ENCODE measurements at places on chromosomes 3 and 15. TPM values are rescaled to one million over a fixed set of nuclear protein-coding genes. Genes with fewer than 3 reads are reported as not detected.

FOXB1 gene
- 0.19 TPM for polyA plus RNA-seq

IL5RA gene
- polyA plus RNA-seq, result 0.79 TPM

COL6A6 gene
- polyA plus RNA-seq, result 1.8 TPM

DPPA2 gene
- 0.90 TPM for polyA plus RNA-seq

DNA sequence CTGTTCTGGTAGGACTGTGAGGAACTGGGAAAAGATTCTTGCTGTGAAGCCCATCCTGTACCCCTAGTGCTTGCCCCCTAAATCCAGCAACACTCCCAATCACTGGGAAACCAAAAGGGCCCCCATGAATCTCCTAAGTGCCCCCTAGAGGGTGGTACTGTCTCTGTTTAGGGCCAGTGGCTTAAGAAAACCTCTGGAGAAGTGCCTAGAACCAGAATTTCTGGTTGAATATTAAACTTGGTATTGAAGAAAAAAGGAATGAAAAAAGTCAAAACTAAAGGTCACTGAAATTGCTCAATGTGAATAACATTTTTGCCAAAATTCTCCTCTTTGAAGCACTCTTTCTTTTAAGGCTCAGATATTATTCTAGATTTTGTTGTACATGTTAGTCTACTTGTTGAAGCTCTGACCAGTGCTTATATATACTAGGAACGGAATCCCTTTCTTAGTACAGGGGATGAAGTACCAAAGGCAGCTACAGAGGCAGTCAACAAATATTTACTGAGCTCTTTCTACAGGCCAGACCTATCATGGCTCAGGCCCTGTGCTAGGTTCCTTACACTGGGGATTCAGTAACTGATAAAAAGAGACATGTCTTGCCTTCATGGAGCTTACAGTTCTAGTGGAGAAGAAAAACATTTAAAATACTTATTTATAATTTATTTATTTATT is 138.8 kb downstream of the MYLK start:
- DNase-seq, result no peak

GRCh38 chr3:140023616-140024530 is 88.9 kb downstream of the CLSTN2 start:
- no peak for DNase-seq

DNA sequence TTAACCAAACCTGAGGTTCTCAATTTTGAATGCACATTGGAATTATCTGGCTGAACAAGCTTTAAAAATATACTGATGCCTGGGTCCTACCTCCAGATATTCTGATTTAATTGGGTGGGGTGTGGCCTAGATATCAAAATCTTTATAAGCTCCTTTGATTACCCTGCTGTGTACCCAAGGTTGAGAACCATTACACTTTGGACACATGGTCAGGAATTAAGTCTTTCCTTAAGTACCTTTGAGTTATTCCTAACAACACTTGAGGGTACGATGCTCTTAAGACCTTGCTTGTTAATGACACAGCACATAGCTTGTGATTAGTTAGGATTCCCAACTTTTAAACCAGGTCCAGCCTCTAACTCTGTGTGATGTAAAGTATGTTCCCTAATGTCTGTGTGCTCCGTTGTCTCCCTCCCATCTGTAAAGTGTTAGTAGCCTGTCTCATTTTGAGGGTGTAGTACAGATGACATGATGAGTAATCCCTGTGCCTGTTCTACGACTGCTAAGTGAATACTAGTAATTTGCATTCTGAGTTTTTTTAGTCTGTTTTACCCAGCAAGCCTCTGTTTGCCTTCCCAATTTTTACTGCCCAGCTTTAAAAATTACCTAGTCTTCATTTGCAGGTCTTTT is 154.9 kb downstream of the KLHL25 start:
- no peak for DNase-seq

DNA sequence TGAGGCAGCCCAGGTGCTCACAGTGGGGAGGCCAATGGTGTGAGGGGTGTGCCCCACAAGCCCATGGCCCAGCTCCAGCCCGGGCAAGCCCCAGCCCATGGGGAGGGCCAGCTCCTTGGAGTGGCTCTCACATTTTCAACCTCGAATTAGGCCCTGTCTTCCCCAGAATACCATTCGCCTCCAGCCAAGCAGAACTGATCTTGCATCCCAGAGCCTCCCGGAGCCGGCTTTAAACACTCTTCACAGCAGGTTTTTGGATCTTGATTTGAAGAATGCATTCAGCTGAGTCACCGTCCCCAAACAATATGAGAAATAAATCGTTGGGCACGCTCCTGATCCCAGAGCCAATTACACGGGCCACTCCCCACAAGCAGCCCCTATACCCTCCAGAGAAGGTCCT is 23.7 kb downstream of the TPRA1 start:
- DNase-seq, result no peak

DNA sequence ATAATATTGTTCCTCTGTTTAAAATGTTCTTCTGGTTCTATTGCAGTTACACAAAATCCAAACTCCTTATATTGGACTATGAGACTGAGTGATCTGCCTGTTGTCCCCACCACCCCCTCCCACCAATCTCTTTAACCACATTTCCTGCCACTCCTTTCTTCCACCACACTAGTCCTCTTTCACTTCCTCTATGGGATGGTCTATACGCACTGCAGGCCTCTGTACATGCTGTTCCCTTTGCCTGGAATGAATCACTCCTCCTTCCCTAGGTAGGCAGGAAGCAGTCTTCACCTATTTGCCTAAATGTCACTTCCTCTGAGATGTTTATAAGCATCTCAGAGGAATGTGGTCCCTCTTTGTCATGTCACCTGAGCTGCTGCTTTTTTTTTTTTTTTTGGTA is 4.0 kb downstream of the MAP2K1 start:
- no peak for DNase-seq

DNA sequence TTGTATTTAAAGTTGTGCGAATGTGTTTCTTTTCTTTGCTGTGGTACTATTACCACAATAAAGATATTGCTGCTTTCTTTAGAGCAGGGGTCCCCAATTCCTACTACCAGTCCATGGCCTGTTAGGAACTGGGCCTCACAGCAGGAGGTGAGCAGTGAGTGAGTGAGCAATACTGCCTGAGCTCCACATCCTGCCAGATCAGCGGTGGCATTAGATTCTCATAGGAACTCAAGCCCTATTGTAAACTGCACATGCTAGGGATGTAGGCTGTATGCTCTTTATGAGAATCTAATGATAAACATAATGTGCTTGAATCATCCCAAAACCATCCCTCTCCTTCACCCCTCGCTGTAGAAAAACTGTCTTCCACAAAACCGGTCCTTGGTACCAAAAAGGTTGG is 41.6 kb downstream of the DMXL2 start:
- no peak for DNase-seq

GRCh38 chr3:152256851-152257562 is 11.7 kb upstream of the MBNL1 start:
- DNase-seq, result no peak

GRCh38 chr15:58467121-58467721 is 35.4 kb downstream of the LIPC start:
- DNase-seq, result peak; percentile 78

DNA sequence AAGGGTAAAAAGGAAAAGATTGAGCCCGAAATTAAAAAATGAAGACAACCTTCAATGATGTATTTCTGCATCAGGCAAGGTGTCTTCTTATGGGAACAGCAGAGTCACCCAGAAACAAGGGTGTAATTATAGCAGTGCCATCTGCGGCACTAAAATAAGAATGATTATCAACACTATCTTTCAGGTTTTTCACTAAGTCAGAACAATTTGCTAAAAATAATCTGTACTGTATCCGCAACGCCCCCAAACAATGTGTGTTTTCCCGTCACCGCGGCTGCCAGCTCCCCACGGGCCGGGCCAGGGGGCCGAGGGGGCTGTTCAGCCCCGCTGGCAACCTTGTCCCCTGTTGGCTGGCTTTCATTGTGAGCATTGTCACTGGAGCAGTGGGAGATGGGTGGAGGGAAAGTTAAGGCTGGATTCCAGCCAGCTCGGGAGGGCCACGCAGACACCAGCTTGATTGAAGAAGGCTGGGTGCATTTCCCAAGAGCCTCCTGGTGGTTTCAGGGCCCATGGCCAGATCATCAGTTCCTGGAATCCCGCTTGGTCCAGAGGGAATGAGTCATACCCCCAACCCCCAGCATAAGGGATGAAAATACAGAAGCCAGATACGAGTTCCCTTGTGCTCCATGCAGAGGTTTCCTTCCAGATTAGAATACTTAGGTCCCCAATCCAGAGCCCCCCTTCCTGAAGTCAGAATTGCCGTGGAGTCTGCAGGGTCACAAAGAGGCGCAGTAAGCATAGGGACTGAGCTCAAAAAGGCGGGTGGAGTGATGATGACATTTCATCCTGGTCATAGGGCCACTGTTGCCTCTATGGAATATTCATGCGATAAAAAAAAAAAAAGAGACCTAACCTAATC is 90.2 kb upstream of the KLF13 start:
- peak; percentile 35 for DNase-seq

- DNase-seq, result no peak
Measured at GRCh38 chr15:36458411-36458810, 121.0 kb upstream of the CDIN1 start.

GRCh38 chr15:90864507-90864906 is 3.9 kb upstream of the FURIN start:
- DNase-seq, result no peak

DNA sequence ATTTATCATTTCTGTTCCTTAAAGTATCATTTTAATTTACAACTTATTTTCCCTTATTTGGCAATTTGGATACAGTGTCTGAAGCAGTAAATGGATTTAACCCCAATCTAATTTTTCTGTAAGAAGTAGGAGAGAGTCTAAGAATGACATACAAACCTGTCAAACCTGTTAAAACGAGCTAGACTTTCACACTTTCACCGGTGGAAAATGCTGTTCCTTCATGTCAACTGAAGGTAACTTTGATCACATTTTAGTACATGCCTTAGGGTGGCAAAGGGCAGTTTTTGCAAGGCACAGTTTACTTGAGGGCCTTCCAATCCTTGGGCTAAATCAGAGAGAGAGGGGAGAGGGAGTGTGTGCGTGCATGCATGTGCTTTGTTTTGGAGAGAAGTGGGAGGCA is 221.4 kb downstream of the THSD4 start:
- no peak for DNase-seq

- DNase-seq, result no peak
Measured at GRCh38 chr15:47333734-47334133, 383.6 kb upstream of the SEMA6D start.

GRCh38 chr3:39473452-39474125 is 6.1 kb downstream of the MOBP start:
- no peak for DNase-seq

- peak; percentile 35 for DNase-seq
Measured at GRCh38 chr15:65286069-65286703, 497 bp downstream of the PARP16 start.

GRCh38 chr15:91521548-91521947 is 332.0 kb upstream of the SLCO3A1 start:
- no peak for DNase-seq

GRCh38 chr3:48157202-48157840 is 30.9 kb downstream of the CDC25A start:
- DNase-seq, result no peak

DNA sequence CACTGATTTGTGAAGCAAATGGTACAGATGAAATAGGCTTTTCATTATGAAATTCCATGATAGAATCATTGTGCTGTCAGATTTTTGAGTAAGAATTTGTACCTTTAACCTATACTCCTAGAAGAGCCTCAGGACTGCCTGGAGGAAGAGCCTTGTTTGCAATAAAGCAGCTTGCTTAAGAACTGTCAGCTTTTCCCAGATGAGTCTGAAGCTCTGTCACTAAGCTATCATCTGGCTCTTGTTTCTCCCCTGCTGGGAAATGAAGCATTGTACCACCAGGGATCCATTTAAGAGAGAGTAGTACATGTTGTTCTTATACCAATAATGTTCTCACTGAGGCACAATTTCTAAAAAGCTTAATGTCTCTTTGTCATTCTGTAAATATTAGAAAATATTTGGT is 85.1 kb upstream of the FLNB start:
- DNase-seq, result no peak

DNA sequence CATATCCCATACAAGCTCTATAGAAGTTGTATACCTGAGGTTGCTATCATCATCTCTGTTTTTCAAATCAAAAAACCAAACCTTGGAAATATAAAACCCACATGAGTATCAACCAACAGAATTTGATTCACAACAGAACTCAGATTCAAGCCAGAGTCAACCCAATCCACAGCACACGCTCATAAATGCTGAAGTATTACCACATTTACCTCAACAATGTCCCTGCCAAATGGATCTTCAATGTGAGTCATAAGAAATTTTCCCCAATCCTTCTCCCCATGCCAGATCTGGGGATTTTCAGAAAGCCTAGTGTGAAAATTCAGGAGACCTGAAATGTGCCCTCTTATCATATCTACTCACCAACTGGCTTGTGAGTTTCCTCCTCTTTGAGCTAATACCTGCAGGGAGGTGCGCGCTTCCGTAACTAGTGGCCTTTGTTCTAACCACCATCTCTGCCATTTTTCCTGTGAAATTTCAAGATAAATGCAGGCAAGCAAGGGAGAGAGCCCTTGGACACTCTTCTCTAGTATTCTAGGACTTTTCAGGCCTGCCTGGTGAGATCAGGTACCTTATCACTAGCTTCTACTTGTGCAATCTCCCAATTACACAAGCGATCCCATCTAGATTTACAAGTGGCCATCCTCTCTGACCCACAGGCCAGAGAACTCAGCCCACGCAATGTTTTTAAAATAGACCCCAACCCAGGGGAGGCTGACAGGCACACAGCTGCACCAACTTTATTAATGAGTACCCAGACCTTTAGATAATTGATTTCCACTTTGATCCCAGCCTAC is 1076.9 kb upstream of the CFAP20DC start:
- DNase-seq, result no peak

DNA sequence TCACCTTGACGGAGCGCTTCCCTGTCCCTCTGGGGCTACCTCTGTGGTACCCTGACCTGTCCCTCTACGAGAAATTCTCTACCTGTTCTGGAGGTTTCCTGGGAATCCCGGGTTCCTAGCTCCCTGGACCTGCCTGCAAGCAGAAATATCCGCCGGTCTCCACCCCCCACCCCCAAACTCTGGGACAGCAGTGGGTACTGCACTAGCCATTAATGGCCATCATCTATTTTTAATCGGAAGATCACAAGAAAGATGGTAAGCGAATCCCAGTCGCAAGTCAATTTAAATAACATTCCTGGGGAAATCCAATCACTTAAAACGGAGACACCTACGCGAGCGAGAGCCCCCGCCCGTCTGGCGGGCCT is 429 bp upstream of the C3orf80 start:
- no peak for DNase-seq

GRCh38 chr3:46595819-46596314 is 16.5 kb upstream of the FAM240A start:
- DNase-seq, result no peak

DNA sequence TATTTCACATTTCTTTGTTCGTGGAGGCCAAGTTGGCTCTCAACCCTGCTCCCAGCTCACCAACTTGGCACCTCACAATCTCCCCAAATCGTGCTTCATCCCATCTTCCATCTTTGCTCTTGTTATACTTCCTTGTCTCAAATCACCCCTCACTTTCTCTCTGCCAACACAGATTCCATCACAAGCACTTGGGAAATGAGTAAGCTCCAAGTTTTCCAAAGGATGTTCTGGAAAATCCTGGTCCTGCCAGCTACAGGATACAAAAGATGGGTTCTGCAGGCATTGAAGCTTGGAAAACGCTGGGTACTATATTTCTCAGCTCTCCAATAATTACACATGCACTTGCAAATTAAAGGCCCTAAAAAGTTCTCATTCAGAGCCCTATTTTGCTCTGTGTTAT is 4.1 kb upstream of the TM4SF4 start:
- DNase-seq, result no peak
